ENCODE measurements at places on chromosomes 2 and 18.

GRCh38 chr2:96800061-96801004 is 15.7 kb upstream of the CNNM3 start:
- no peak overlapping the region for H3K4me3 ChIP-seq
- peaks cover 7% of the 10 kb centered on the region for H3K36me3 ChIP-seq
- H3K4me1 ChIP-seq: no peaks in the 10 kb centered on the region

GRCh38 chr2:176206682-176207081 is 18.2 kb downstream of the HOXD1 start:
- H3K4me3 ChIP-seq: no peak overlapping the region
- no peak for DNase-seq
- H3K4me1 ChIP-seq: no peaks in the 10 kb centered on the region
- H3K36me3 ChIP-seq: no peaks in the 10 kb centered on the region
- H3K27me3 ChIP-seq: peaks cover 59% of the 10 kb centered on the region

- peak; percentile 66 for DNase-seq
- H3K36me3 ChIP-seq: peaks cover 4% of the 10 kb centered on the region
- no peak overlapping the region for H3K27ac ChIP-seq
- H3K4me1 ChIP-seq: no peaks in the 10 kb centered on the region
These were observed 8.3 kb downstream of the SLC4A5 start for GRCh38 chr2:74334931-74335333.

DNA sequence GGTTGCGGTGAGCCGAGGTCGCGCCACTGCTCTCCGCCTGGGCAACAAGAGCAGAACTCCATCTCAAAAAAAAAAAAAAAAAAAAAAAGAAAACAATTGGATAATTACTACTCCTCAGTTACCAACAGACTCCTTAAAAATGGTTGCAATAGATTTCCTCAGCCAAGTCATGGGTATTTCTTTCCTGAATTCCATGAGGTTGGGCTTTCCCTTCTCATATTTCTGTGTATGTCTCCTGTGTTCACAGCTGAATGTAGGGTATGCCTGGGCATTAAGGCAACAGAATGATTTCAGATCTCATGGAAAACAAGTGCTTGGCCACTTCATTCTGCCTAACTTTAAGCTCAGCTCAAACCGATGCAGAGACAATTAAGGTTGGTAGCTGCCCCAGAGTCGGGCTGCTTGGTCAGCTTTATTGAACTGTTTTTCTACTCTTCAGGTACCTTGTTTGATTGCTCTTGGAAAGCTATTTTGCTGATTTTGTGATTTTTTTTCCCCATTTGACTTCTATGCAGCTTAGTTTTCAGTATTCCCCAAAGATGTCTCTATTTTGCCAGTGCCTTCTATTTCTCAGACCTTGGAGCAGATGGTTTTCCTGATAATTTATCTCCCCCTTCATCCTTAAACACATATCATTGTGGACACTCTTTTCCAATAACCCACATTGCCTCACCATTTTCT is 24.8 kb downstream of the KIF5C start:
- DNase-seq: no peak
- H3K4me3 ChIP-seq: no peak overlapping the region

- H3K36me3 ChIP-seq: no peaks in the 10 kb centered on the region
- H3K4me3 ChIP-seq: no peak overlapping the region
- peaks cover 11% of the 10 kb centered on the region for H3K4me1 ChIP-seq
- DNase-seq: no peak
- peak overlapping the region; percentile 60 for H3K27ac ChIP-seq
- no peaks in the 10 kb centered on the region for H3K27me3 ChIP-seq
These were observed 505.5 kb upstream of the FAM98A start for GRCh38 chr2:34104601-34105000.

- no peaks in the 10 kb centered on the region for H3K27me3 ChIP-seq
- no peak overlapping the region for H3K27ac ChIP-seq
- H3K36me3 ChIP-seq: peaks cover 55% of the 10 kb centered on the region
- peaks cover 1% of the 10 kb centered on the region for H3K4me1 ChIP-seq
- no peak overlapping the region for H3K4me3 ChIP-seq
- no peak for DNase-seq
These were observed 93.6 kb downstream of the SH3BP4 start for GRCh38 chr2:235045336-235045972.

DNA sequence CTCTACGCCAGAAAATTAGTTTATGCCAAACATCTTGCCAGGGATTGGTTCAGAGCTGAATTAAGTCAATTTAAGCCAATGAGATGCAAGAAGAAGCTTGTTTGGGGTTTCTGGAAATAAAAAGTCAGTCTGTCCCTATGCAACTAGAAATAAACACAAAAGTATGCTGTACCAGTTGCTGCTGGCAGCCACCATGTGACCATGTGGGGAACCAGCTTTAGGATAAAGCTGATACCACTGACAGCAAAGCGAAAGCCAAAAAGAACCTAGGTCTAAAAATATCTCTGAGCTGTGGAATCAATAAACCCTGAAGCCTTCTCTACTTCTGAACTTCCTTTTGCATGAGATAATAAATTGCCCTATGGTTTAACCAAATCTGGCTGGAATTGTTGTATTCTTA is 181.8 kb upstream of the PARD3B start:
- H3K27ac ChIP-seq: no peak overlapping the region
- DNase-seq: no peak
- no peak overlapping the region for H3K4me3 ChIP-seq
- H3K4me1 ChIP-seq: peaks cover 4% of the 10 kb centered on the region
- H3K27me3 ChIP-seq: no peaks in the 10 kb centered on the region
